Type B pancreatic cell (in vitro differentiated cells): ENCODE measurements at places on chromosomes 3 and 15.

DNA sequence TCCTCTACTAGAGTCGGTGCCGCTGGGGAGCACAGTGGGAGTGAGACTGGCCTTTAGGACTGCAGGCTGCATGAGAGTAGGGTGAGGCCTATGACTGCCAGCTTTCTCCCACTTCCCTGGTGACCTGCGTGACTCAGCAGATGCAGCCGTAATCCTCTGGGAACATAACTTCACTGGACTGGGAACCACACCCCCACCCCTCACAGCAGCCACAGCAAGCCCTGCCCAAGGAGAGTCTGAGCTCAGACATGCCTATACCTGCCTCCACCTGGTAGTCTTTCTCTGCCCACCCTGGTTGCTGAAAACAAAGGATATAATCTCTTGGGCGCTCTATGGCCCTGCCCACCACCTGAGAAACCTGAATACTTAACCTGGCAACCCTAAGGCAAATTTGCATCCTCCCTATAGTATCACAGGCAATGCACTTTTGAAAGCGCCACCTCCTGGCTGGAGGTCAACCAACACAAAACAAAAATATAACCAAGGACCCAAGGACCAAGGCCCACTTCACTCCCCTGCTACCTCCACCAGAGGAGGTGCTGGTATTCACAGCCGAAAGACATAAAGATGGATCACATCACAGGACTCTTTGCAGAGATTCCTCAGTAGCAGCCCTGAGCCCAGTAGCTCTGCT, 308.9 kb downstream of the CTNNB1 start:
- DNase-seq, result no peak

- DNase-seq, result no peak
Measured at GRCh38 chr15:88613074-88613944, 7.8 kb upstream of the AEN start.

DNA sequence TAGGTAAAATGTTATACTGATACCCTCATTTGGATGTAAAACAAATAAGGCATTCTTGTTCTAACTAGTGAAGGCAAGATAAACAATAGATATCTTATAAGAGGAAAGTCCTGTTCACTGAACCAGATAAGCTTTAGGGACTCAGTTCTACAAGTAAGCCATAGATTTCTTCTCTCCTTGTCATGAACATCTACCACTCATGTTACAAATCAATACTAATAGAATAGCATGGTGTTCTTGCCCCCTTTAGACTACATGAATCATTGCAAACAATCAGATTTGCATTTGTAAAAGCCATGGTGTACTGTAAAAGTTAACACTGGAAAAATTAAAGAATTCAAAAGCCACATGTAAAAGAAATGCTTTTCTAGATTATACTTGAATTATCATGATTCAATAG, 500.1 kb downstream of the NLGN1 start:
- DNase-seq, result no peak

- no peak for DNase-seq
Measured at GRCh38 chr3:40681658-40682055, 156.9 kb downstream of the ZNF621 start.

GRCh38 chr3:114214542-114215341, 22.6 kb downstream of the ZNF80 start:
- no peak for DNase-seq

DNA sequence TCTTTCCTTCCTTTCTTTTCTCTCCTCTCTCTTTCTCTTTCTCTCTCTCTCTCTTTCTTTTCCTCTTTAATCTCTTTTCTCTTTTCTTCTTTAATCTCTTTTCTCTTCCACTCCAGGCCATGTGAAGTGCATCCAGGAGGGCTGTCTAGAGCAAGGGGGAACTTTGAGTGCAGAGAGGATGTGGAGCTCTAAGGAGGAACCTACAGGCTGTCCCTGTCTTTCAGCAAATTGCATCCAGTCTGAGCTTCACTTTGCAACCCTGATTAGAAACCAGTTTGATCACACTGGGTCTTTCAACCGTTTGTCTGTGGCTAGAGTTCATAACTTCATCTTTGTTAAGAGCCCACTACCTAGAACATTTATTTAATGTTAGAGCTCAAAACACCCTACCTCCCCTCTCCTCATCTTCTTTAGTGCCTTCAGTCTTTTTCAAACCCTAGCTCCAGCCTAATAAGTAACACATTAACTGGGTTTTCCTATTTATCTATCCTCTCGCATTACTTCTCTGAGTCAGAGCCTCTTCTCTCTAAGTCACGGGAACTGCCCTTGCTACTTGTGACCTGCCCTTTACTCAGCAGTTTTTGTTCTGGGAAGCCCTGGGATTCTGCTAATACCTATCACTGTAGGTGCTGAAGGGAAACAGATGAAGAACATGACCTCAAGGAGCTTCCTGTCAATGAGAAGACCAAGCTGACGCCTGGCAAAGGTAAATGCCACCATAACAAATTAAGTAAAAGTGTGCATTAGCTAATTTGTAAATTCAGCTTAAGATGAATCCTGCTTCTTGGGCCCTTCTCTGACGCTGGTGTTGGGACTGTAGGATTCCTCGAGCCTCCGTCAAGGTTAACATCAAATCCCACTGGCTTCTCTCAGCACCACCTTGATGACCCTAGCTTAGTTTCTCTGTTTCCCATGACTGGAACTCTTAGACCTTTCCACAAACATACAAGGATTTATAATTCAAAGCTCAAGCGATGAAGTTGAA, at the start of gene GCNT3:
Gene GCNT3, plus strand, starts transcription at position 508 of the 985 bp plus-strand sequence. CDS start 6,456 bp downstream, outside the sequence.
- DNase-seq, result no peak

DNA sequence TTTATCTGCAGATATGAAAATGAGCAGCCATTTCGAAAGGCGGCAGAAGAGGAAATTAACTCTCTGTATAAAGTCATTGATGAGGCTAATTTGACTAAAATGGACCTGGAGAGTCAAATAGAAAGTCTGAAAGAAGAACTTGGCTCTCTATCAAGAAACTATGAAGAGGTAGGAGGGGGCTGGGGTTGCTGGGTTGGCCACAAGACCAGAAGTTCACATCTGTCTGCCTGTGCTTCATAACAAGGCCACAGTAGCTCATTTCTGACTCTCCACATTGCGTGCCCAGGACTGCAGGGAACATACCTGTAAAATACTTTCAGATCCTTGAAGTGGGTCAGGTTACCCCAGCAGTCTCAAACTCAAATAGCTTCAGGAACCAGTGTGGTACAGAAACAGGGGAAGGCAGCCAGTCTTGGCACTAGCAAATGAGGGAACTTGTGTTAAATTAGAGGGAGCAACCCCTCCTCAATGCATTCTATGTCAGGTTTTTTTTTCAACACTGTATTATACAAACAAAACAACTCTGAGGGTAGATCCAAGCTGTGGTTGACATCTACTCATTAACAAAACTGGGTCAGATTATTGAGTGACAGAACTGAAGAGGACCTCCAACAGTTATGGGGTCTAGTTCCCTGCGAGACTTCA, 48.7 kb downstream of the BFSP2 start:
- no peak for DNase-seq

DNA sequence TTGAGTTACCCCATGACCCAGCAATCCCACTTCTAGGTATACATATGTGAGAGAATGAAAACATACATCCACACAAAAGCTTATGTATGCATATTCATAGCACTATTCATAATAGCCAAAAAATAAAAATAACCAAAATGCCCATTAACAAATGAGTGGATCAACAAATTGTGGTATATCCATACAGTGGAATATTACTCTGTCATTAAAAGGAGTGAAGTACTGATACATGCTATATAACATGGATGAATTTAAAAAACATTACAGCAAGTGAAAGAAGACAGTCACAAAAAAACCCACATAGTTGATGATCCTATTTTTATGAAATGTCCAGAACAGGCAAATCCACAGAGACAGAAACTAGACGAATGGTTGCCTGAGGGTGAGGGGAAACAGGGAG, 5.2 kb downstream of the C3orf20 start:
- DNase-seq, result no peak

GRCh38 chr3:183581496-183582155, 26.1 kb upstream of the KLHL6 start:
- DNase-seq, result no peak

DNA sequence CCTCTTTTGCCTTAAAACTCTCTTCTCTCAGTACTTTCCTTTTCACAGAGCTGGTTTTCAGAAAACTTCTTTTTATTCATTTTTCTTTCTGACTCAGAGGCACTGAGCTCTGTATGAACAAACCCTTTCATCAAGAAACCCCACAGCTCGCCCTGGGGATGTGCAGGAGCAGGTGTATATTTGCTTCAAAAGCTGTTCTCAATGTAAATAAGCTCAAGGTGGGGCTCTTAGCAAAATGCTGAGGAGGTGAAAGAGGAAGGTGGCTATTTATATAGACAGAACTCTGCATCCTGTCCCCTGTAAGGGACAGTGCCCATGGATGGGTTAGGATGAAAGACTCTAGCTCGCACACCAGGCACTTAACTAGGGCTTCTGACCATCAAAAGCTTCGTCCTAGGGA, 302.0 kb downstream of the WDR72 start:
- no peak for DNase-seq

- DNase-seq, result no peak
Measured at GRCh38 chr3:169479314-169479939, 184.1 kb downstream of the MECOM start.

DNA sequence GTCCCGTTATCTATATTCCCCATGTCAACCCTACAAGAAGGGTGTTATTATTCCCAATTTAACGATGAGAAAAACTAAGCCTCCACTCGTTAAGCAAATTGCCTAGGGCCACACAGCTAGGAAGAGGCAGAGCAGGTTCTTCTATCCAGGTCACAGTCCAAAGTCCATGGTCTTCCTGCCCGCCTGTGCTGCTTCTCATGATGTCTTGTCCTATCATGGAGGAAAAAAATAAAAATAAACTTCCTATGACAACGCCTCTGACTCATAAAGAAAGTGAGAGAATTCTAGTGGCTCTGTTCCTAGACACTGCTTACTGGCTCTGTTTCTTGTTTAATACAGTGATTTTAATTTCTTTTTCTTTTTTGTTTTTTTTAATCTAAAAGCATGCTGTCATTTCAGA, 9.7 kb downstream of the COL8A1 start:
- no peak for DNase-seq

DNA sequence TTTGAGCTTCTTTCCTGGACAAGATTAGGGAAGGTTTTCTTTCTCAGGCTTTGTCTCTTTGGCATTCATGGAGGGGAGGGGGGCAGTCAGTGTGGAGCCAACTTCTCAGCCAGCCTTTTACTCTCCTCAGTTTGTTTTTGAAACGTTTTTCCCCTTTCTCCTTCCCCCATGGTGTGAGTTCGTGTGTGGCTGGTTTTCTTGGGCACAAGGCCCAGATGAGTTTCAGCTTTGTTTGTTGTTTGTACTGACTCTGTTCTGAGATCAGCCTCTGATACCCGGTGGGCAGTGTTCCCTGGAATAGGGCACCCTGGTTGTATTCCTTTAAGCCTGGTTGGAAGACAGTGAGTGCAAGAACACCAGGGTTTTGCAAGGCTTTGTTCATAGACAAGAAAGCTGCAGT, 168.2 kb upstream of the RARB start:
- no peak for DNase-seq

DNA sequence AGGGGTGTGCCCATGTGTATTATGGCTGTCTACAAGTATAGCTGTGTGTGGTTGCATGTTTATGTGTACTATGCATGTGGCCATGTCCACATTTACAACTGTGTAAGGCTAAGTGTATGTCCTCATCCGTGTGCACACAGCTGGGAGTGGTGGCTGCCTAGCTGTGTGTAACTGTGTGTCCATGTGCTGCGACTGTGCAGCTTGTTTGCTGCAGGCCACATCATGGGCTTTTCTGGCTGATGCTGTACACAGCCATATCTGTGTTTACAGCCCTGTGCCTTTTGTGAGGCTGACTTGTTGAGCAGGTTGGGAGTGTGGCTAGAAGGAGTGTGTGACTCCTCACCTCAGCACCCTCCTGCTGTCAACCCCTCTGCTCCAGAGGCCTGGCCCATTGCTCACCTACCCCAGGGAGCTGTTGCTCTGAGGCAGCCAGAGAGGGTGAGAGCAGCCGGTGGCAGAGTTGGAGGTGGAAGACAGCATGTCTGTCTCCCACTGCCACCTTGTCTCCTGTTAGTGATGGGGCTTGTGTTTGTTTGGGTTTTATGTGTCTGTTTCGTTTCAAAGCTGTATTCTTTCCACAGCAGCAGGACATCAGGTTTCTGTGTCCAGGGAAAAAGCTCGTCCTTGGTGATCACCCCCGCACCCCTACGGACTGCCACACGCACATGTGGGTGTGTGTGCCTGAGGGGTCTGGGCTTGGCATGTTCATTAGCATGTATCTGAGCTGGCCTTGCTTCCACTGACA, 1.4 kb upstream of the GRM2 start:
- DNase-seq, result no peak

- DNase-seq, result no peak
Measured at GRCh38 chr3:194736896-194737600, 51.4 kb downstream of the FAM43A start.

GRCh38 chr3:87209111-87209510, 18.0 kb upstream of the CHMP2B start:
- no peak for DNase-seq

GRCh38 chr3:147756476-147756875, 347.3 kb downstream of the ZIC1 start:
- DNase-seq, result no peak

- no peak for DNase-seq
Measured at GRCh38 chr3:42204867-42205599, 61.0 kb downstream of the CCK start.

GRCh38 chr3:61776390-61776789, 215.0 kb downstream of the PTPRG start:
- DNase-seq, result no peak

GRCh38 chr3:171809861-171810628, at the start of gene PLD1:
TSS of gene PLD1 (minus strand) at chr3:171810483. CDS start at chr3:171738051, 72,432 bp downstream.
- peak; percentile 79 for DNase-seq

DNA sequence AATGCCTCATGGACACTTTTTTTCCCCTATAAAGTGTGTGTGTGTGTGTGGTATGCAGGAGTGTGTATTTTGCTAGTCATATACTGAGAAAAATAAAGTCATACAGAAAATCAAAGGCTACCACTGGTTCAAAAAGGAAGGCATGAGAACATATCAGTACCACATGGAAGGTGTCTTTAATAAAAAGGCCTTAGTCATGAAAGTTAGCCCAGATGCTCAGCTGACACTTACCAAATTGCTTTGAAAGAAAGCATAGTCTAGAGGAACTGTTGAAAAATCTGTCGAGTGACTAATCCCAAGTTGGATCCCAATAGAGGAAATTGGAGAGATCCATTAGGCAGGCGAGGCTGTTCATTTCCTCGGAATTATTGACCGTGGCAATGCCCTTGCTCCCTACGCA, 432.9 kb upstream of the CFAP20DC start:
- DNase-seq, result no peak
